Esophagus muscularis mucosa (tissue), 4 donors: ENCODE measurements at places on chromosomes 5 and 9. TPM values are rescaled to one million over a fixed set of nuclear protein-coding genes. Genes with fewer than 3 reads are reported as not detected.
A peak's percentile ranks its signal among the peaks of the same experiment; 100 is the strongest.

ADAMTS12 gene
- total RNA-seq, result 2.3 TPM

EMB gene
- 18.9 TPM for total RNA-seq

YTHDC2 gene
- 16.6 TPM for total RNA-seq

CNTNAP3 gene
- 80.2 TPM for total RNA-seq

SIT1 gene
- total RNA-seq, result not detected

BARX1 gene
- not detected for total RNA-seq

SNX18 gene
- total RNA-seq, result 71.6 TPM

GRCh38 chr5:172740428-172741205 lies 30.4 kb downstream of the DUSP1 start:
- no peak for DNase-seq

DNA sequence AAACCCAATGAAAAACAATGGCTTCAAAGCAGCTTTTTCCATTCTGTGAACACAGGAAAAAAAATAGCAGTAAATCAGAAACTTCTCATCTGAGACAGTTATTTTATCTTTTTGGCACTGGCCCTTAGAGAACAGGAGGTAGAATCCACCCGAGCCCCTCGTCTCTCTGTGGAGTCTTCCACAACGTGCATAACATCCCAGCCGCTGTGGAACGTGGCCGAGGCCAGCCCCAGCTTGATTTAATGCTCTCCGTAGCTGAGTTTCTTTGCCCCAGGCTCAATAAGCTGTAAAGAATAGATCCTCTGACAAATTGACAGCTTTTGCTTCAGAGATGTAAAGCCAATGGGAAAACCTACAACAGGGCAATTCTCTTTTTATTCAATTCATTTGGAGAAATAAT lies 107.9 kb upstream of the DAP start:
- DNase-seq, result no peak

DNA sequence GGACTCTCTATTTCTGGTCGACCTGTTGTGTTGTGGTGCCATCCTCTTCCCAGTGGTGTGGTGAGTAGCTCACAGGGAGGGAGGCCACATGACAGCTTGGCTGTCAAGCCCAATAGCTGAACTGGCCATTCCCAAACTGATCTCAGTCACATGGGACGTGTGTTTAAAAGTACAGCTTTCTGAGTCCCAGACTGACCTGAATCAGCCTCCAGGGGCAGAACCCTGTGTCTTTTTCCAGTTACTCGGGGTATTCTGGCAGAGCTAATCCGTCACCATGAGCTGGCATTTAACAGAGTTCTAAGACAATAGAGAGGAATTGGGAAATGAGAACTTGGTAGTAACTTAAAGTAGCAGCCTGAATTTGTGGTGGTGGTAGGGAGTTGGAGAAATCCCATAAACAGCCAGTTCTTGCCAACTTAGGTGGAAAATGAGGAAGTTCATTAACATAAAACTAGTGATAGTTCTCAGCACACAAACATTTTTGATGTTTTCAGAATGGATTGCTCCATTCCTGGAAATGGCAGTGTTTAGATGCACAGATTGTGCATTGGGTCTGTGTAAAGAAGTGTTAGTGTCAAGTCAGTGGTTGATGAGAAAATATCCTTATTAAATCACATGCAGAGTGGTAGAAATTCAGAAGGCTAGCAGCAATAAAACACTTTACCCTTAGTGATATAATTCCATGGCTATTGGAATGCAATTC lies 50.9 kb downstream of the GPR107 start:
- DNase-seq, result no peak

DNA sequence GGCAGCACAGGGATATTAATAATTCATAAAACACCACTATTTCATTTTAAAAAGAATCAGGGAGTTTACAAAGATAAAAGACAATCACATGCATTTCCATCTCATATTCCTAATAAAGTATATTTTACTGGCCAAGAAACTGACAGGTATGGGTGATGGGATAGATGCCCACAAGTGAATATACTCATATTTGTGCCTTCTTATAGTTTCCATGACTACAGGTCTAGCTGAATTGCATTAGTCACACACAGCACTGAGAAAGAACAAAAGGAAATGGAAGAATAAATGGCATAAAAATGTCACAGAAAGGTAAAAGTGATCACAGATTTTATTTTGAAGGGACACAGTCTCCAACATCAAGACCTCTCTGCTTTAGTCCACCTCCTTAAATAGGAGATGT lies 193.5 kb downstream of the PLK2 start:
- DNase-seq, result no peak

DNA sequence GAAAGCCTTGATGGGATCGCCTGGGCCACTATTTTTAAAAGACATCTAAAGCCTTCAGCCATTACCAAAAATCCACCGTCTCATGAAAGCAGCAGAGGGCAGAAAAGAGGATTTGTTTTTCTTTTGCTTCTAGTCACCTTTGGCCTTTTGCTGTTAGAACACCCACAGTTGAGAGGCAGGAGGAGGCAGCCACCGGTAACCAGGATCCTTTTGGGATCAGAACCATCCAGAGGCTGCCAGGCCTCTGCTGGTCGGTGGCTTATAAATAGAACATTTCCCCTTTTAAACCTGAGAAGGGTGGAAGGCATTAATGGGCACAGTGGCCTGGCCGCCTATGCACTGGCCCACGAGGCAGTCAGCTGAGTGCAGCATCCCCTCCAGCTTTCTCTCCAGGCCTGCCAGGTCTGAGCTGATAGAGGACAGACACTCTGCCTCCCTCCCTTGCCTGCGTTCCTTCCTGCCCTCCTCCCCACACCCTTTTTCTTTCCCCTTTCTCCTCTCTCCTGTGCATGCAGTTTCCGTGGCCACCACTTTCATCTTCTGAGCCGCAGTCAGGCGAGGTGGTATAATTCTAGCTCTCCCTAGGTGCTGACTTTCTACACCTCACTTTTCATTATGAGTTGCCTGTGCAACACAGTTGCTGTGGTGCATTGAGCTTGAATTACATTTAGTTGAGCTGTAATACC lies 253.4 kb downstream of the ARHGAP26 start:
- no peak for DNase-seq

- DNase-seq, result no peak
Observed at GRCh38 chr9:70085241-70085640, 41.6 kb downstream of the MAMDC2 start.

DNA sequence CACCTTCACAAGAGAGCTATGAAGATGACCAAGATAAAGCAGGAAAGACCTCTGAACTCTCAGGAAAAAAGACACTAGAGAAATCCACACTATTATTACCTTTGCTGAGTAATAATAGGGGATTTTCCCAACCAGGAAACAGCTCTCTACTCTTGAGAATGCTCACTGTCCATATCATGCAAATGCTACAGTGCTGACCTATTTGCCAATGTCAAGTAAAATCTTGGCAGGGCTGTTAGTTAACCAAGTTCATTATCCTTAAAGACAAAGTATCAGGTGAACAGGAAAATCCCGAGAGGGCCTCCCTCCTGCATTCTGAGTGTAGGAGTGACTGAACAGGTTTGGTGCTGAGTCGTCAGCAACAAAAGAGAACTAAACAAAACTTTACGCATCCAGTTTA lies 306.6 kb downstream of the ACTL7B start:
- no peak for DNase-seq

- no peak for DNase-seq
Observed at GRCh38 chr9:135247227-135247930, 159.9 kb downstream of the OLFM1 start.

GRCh38 chr5:36607838-36608783 lies 1.7 kb downstream of the SLC1A3 start:
- DNase-seq, result no peak

GRCh38 chr5:96718635-96719077 lies 56.5 kb downstream of the CAST start:
- DNase-seq, result no peak

GRCh38 chr5:178530526-178530925 lies 59.7 kb downstream of the COL23A1 start:
- no peak for DNase-seq

DNA sequence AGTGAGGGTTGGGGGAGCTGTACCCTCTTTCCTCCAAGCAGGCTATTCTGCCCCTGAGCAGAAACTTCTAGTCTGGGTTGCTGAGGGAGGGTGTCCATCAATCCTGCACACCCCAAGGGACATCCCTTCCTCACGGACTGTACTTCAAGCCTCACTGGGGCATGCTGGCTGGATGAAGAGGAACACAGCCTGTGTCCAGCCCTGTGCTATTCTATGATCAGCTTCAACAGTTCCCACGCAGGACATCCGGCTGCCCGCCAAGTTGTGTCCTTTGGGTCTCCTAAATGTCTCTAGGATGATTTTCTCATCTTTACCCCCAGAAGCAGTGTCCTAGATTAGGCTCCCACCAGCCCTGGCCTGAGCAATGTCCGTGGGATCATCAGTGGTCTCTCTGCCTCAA lies 68.1 kb downstream of the CRB2 start:
- no peak for DNase-seq

DNA sequence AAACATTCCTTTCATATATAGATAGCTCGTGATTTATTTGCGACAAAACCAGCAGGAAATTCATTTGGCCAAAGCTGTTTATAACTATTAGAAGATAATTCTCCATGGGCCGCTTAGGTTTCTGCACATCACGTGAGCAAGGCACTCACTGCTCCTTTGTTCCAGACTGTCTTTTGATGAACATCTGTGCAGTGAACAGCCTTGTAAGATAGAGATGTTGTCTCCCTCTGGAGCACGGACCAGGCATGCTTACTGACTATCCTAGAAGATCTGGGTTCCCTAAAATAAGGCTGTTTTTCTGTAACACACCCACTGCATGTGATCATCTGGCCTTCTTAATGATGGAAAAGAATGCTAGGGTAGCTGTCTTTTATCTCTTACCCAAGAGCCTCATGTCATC lies 30.9 kb downstream of the YIPF5 start:
- no peak for DNase-seq

- no peak for DNase-seq
Observed at GRCh38 chr5:31213257-31213656, 19.8 kb downstream of the CDH6 start.

DNA sequence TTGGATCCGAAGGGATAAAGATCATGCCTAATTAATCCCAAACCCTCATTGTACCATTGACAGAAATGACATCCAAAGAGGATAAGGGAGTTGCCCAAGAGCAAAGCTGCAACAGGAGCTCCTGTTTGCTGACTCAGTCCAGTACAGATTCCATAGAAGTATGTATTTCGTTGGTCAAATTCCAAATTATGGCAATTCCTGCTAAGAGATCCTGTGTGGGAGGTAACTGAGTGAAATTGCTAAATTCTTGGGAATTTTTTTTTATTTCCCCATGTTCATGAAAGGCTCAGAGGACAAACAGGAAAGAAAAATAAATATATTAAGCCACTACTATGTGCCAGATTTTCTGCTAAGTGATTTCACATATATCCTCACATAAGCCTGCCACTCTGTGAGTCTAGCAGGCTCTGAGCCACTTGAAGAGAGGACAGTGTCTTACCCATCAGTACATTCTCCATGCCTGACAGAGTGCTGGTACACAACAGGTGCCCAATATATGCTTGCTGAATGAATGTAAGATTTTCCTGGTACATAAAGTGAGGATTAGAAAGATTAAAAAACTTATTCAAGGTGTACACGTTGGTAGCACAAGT lies 132.7 kb downstream of the GLIS3 start:
- peak; percentile 14 for DNase-seq

GRCh38 chr9:113633782-113634595 lies 170.5 kb downstream of the RGS3 start:
- no peak for DNase-seq

DNA sequence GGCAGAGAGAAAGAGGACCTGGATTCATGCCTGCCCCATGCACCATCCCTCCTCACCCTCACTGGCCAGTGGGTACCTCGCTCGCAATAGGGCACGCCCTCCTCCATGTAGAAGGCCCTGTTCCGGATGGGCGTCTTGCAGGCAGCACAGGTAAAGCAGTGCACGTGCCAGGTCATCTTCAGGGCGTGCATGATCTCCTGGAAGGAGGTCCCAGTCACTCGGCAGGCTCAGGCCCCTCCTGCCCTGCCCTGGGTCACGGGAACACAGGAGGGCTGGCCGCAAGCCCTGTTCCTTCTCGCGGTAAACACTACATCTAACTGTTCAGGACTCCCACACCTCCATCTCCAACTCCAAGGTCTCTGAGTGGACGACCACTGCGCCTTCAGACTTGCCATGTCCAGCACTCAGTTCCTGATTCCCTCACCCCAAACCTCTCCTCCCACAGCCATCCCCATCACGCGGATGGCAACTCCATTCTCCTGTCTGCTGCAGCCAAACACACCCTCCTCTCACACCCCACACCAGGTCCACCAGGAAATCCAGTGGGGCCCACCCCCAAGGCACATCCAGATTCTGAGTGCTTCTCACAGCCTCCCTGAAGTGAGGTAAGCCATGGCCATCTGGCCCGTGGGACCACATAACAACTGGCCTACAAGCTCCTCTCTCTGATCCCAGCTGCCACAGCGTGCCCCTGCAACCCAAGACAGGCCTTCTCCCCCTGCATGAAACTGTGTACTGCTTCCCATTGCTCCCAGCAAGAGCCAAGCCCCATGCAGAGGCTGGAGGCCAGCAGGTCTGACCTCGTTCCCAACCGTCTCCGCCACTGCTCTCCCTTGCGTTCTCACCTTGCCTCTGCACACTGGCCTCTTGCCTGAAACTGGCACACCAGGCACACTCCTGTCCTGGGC lies 10.8 kb upstream of the DBN1 start:
- no peak for DNase-seq
